ENCODE measurements at places on chromosomes 11 and 22.

GRCh38 chr22:23231471-23232093 is 51.3 kb downstream of the BCR start:
- no peak for DNase-seq

DNA sequence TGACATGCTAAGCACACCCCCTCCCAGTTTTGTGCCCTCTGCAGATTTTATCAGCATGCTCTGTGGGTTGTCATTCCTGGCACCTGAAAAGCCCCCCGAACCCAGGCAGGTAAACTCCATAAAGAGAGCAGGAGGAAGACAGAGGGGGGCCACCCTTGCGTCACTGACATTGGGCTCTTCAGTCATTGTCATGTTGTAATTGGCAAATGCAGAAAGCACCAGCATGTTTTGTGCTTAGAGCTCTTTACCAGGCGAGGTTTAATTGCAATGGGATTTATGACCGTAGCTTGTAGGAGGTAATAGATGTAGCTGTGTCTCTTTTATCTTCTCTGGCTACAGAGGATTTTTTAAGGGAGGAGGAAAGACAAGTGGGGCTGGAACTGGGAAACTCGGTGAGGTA is 201.7 kb downstream of the GRIK4 start:
- DNase-seq = no peak

- no peak for DNase-seq
These were observed 108.4 kb downstream of the ARL14EP start for GRCh38 chr11:30431127-30431814.

- no peak for DNase-seq
These were observed 46.4 kb downstream of the EIF3F start for GRCh38 chr11:8033305-8034105.

DNA sequence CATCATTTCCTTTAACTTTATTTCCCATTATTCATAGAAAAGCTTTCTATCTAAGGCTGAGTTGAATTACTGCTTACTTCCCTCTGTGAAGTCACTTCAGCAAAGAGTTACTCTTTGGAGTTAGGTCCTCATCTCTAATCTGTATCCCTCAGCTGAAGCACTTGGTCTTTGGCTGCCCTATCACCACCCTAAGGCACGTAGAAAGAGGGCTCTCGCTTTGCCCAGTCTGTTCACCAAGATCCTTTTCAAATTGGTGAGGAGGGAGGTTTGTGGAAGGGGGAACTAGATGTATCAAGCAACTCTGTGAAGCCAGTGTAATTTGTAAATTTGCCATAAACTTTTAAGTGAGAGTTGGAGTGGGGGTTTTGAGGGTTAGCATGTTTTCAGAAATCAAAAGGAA is 43.4 kb downstream of the PAX6 start:
- no peak for DNase-seq

DNA sequence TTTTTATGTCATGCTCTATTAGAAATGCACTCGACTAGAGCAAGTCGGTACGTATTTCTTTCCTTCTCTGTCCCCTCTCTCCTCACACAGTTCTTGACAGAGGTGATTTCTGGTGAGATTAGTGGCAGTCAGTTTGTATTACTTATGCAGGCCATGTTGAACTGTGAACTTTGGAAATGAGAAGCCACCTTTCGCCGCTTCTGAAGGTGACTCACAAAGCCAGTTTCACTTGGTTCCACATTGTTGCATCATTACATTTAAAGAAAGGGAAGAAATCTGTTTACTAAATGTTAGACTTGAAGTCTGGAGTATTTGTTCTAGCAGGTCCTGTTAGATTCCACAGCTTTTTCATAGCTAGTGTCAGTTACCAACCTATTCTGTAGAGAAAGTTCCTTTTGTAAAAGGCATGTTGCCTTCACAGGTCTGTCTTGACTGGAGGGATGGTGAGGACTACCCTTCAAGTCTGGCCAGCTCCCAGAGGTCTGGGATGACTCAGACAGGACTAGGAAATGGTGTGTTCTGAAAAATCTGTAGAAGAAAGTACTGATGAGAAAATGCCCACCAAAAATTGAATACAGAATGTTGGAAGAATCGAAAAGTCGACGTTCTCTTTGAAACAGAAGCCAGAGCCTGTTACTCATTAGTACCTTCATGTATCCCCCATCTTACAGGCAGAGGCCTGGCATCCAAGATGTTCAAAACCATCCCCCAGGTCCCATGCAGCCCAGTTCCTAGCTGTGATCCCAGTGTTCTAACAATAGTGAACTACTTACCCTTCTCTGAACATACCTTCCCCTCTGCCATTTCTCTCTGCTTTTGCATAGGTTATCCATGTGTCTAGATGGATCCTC is 181.4 kb downstream of the DBX1 start:
- no peak for DNase-seq

DNA sequence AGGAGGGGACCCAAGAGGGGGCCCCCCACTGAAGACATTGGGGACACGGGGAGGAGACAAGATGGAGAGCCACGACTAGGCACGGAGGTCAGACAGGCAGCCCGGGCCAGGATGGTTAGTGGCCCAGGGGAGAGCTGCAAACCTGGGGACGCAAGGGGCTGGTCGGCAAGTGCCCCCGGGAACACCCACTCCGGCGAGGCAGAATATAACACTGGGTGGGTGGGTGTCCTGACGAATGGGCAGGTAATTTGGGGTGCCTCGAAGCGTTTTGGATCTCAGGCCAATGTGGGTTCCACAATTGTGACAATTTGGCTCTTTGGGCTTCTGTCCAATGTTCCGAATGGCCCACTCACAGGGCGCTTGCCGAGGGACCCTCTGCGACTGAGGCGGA is 9.9 kb downstream of the IGF2 start:
- no peak for DNase-seq

DNA sequence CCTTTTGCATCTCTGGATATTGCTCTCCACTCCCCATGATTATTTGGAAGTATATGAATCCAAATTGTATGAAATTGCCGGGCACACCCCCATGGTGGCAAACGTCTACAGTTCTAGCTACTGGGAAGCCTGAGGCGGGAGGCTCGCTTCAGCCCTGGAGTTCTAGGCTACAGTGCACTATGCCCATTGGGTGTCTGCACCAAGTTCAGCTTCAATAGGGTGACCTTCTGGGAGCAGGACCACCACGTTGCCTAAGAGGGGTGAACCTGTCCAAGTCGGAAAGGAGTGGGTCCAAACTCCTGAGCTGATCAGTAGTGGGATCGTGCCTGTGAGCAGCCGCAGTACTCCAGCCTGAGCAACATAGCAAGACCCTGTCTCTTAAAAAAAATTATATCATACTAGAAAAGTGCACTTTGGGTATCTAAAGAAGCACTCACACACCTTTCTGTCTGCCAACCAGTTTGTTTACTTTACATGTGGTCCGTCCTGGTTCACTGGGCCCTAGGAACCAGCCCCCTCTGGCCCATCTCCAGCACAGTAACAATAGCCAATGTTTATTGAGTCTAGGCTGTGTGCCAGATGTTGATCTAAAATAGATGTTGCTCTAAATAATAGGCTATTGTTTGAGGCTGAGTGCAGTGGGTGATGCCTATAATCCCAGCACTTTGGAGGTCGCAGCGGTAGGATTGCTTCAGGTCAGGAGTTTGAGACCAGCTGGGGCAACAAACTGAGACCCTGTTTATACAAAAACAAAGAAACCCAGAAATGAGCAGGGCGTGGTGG is 16.4 kb upstream of the KAT5 start:
- no peak for DNase-seq

DNA sequence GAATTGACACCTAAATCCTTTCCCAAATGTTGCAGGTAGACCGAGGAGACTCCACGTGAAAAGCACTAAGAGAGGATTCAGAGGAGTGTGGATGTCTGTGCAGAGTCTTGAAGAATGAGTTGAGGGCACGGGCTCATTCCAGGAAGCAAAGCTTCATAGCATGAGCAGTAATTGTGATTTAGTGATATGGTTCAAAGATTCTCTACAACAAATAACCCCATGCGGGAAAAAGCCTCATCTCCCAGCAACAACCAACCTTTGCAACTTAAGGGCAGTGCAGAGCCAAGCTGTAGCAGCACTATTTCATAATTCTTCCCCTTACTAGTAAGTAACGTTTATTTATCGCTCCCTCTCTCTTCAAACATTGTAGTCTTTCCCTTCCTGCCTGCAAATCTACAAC is 87.5 kb upstream of the CLMP start:
- no peak for DNase-seq

DNA sequence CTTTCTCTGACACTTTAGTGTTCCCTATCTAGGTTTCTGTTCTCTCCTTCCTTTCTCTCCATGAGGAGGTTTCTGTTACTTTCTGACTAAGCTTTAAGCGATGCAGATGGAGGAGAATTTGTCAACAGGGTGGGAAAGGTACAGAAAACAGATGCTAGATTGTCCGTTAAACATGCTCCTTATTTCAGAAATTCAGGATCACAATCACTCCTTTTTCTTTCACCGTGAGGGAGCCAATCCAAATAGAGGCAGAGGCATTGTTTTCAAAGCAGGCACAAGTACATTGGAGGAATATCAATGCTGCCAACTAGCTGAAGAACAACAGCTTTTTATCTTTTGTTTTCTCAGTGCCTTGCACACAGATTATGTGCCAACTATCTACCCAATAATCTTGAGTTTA is 215.7 kb upstream of the FOLH1 start:
- no peak for DNase-seq

- no peak for DNase-seq
These were observed 71.2 kb downstream of the LDLRAD3 start for GRCh38 chr11:36014898-36015665.

DNA sequence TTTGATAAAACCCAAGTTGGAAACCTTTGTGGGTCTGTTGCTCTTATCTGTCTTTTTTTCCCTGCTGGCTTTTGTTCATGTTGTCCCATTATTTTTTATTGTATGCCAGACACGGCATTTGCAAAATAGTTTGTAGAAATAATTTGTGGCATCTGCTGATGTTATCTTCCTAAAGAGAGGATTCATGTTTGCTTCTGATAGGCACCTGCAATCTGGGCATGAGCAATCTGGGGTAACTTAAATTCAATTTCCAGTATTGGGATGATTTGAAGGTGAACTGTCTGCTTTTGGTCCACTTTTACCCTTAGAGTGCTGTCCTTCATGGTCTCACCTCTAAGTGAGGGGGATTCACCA is 126.9 kb downstream of the CEP164 start:
- no peak for DNase-seq

DNA sequence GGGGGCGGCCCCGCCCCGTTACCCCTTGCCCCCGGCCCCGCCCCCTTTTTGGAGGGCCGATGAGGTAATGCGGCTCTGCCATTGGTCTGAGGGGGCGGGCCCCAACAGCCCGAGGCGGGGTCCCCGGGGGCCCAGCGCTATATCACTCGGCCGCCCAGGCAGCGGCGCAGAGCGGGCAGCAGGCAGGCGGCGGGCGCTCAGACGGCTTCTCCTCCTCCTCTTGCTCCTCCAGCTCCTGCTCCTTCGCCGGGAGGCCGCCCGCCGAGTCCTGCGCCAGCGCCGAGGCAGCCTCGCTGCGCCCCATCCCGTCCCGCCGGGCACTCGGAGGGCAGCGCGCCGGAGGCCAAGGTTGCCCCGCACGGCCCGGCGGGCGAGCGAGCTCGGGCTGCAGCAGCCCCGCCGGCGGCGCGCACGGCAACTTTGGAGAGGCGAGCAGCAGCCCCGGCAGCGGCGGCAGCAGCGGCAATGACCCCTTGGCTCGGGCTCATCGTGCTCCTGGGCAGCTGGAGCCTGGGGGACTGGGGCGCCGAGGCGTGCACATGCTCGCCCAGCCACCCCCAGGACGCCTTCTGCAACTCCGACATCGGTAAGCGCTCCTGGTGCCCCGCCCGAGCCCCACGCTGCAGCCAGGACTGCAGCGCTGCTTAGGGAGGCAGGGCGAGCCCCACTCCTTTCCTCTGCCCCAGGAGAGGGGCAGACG is at the start of gene TIMP3:
TIMP3 (plus strand) TSS at position 169 of the 700 bp plus-strand sequence; CDS start at position 466, 297 bp downstream.
- DNase-seq = no peak
